NB4 (cell line): ENCODE measurements at places on chromosomes 5 and 9.

DNA sequence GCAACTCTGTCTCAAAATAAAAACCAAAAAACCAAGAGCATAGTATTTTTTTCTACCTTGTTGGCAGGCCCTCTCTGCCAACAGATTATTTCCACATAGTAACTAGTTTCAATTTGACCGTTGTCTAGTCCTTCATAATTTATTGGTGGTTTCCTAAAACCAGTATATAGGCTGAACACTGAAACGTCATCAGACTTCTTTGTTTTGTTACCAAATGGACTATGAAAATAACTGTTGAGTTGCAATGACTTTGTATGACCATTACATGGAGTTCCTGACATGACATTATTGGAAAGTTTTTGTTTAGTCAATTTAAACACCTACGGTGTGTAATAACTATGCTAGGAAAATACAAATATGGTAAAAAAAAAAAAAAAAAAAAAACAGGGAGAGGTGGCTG lies 1.7 kb downstream of the AGGF1 start:
- no peak for DNase-seq

- peak; percentile 4 for DNase-seq
Measured at GRCh38 chr5:111472096-111472495, 40.2 kb downstream of the STARD4 start.

- DNase-seq, result no peak
Measured at GRCh38 chr5:98204798-98205197, 568.7 kb upstream of the RGMB start.

DNA sequence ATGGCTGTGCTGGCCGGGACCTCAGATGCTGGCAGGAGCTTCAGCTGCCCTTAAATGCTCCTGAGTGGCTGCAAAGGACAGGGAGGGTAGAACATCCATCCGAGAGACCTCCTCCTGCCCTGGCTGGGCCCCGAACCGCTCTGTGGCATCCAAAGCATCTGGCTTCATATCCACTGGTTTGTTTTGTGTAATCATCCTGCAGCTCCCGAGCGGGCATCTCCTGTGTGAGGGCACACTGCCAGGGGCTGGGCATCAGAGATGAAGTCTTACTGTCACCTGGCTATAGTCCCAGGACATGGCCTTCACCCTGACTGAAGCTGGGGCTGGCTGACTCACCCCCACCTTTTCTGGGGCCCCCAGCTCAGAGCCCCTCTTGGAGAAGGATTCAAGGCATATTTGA lies 18.5 kb upstream of the NTNG2 start:
- no peak for DNase-seq

GRCh38 chr9:108727580-108728111 lies 128.1 kb downstream of the ACTL7B start:
- DNase-seq, result peak; percentile 30

DNA sequence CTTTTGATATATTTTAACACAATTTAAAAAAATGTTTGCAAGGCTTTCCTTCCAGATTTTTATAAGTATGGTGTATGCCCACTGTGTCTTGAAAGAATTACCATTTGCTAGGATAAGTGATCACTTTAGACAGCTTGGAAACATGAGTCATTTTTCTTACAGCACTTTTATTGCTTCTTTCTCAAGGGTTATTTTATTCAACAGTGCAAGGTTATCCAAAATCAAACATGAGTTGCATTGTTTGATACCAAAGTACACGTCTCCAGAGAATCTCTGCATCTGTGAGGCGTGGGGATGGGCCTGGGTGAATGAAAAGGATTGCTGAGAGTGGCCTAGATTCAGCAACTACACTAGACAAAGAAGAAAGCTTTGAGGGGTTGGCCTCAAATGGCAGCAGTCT lies 329.6 kb downstream of the ADAMTS6 start:
- no peak for DNase-seq

DNA sequence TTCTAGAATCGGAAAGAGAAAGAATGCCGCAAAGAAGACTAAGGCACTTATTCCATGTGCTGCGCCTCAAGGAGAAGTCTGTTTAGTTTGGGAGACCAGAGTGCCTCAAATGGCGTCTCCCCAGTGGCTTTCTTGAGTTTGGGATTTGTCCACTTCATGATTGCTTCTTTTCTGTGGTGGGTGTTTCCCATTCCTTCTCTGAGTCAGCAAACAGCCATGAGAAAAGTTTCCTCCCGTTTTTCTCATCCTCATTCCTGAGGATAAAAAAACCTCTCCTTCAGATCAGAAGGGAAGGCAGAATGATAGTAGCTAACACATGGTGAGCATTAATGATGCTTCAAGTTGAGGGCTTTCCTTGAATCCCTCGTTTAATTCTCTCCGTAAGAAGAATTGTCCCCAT lies 275.9 kb upstream of the WWC1 start:
- no peak for DNase-seq

DNA sequence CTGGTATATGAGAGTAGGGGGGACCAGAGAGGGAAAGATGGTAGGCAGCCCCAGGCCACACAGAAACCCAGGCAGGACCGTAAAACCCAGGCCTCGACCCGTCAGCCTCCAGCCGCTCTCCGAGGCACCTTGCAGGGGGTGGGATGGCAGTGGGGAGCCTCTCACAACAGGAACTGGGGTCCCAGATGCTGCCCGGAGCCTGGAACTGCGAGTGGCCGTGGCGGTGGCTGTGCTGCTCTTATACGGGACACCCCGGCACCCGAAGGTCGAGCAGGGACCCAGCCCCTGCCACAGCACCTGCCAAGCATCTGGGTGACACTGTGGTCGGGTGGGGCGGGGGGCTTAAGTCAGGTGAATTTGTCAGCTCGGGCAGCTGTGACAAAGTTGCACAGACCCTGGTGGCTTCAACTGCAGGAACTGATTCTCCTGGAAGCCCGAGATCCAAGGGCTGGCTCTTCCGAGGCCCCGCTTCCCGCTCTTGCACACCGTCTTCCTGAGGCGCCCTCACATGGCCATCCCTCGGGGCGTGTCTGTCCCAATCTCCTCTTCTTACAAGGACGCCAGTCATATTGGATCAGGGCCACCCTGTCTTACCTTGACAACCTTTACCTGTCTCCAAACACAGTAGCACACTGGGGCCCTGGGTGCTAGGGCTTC lies 47.6 kb upstream of the EGFL7 start:
- no peak for DNase-seq

GRCh38 chr5:149917073-149917676 lies 27.4 kb downstream of the PDE6A start:
- DNase-seq, result no peak

- no peak for DNase-seq
Measured at GRCh38 chr5:31347552-31347905, 154.0 kb downstream of the CDH6 start.

GRCh38 chr5:125394661-125395280 lies 648.3 kb upstream of the ZNF608 start:
- DNase-seq, result no peak

- peak; percentile 44 for DNase-seq
Measured at GRCh38 chr5:133309166-133309795, 257.5 kb downstream of the HSPA4 start.

GRCh38 chr5:6394429-6395101 lies 16.2 kb upstream of the MED10 start:
- no peak for DNase-seq

- DNase-seq, result no peak
Measured at GRCh38 chr9:19151425-19152159, 24.3 kb upstream of the PLIN2 start.

GRCh38 chr5:172535108-172535445 lies 80.8 kb upstream of the SH3PXD2B start:
- no peak for DNase-seq

DNA sequence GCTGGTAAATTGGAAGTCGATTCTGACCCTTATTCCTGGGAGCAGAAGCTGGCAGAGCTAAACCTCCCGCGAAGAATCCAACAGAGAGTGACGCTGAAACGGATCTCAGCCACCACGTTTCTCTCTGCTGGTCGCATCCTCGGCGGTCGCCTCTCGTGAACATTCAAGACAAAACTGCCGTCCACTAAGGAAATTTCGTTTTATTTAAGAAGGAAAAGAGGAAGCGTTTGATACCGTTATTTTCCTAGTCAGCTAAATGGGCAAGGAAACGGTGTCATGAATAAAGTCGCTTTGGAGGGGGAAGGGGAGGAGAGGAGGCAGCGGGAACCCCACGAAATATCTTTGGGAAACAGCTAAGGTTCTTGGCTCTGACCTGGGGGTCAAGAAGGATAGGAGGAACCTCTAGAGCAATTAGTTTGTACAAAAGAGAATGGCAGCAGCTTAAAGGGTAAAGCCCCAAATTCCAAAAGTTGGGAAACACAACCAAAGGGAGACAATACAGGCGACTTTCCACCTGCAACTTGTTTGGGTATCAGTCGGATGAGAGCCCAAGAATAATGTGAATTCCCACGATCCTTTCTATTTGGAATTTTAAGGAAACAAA lies 1.9 kb downstream of the FOXB2 start:
- DNase-seq, result no peak

GRCh38 chr5:54829102-54829501 lies 156.3 kb downstream of the ESM1 start:
- no peak for DNase-seq

DNA sequence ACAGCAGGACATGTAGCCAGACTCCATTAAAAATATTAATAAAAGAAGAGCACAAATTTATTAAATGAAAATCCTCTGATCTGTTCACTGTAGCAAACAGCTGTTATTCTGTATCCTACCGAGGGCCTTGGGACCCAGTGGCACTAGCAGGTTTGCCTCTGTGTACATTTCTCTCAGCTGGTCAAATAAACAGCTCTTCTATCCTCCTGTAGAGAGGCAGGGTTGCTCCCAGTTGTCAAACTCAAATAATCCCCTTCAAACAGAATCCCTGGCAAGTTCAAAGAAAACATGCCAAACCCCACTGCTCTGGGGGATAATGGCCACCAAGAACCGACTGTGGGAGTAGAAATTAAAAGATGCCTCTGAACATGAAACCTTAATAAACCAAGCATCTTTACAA lies 1262.0 kb upstream of the DMAC1 start:
- DNase-seq, result no peak

DNA sequence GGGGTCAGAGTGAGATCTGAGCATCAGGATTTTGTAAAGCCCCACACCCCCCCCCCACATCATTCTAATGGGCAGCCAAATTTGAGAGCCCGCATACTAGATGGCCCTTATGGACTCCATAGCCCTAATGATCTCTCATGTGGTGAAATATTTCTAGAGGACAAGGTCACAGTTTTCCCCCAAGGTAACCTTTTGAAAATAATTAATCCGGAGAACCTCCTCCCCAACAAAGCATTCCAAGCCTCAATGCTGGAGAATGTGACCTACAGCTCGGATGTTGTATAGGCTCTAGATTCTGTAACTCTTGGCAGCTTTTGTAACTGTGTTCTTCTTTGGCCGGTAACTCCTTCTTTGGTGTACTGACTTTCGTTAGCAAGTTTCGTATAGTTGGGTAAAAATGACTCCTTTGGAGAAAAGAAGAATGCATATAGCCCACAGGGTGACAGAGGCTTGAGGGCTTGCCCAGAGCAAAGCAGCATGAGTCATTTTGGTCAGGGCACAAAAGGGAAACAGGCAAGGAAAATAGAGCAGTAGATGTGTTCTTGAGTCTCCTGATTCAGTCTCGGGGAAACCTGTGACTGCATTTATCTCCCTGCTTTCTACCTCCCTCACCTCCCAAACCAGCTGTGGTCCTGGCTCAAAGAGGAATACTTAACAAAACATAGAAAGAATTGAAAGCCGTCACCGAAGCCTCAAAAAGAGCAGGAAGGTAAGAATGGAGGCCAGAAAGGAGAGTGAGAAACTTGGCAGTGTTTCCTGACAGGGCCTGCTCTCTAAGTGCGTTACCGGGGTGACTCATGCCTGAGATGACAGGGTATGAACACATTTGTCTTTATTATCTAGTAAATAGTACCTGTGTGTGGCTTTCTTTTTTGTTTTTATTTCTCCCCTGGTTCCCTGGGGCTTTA lies 6.6 kb upstream of the XPA start:
- DNase-seq, result peak; percentile 59
